ENCODE measurements at places on chromosomes 5 and 9.

DNA sequence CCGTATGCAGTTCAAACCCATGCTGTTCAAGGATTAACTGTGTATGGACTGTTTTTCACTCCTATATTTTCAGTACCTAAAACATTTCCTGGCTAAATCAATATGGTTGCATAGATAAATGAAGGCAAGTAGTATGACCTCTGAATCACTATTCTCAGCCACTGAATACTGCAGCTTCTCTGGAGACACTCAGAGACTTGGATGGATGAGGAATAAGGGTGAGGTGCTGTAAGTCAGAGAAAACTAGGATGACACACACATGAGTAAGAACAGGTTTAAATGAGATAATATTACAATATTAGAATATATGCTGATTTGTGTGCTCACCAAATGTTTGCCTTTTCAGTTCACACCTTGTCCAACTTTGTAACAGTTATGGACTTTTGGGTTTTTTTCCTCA is 26.0 kb upstream of the ANXA1 start:
- DNase-seq, result no peak

DNA sequence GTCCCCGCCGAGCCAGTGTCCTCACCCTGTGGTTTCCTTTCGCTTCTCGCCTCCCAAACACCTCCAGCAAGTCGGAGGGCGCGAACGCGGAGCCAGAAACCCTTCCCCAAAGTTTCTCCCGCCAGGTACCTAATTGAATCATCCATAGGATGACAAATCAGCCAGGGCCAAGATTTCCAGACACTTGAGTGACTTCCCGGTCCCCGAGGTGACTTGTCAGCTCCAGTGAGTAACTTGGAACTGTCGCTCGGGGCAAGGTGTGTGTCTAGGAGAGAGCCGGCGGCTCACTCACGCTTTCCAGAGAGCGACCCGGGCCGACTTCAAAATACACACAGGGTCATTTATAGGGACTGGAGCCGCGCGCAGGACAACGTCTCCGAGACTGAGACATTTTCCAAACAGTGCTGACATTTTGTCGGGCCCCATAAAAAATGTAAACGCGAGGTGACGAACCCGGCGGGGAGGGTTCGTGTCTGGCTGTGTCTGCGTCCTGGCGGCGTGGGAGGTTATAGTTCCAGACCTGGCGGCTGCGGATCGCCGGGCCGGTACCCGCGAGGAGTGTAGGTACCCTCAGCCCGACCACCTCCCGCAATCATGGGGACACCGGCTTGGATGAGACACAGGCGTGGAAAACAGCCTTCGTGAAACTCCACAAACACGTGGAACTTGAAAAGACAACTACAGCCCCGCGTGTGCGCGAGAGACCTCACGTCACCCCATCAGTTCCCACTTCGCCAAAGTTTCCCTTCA is 1.4 kb downstream of the GLIS3 start:
- no peak for DNase-seq

- no peak for DNase-seq
Measured at GRCh38 chr5:6603643-6604042, 29.2 kb downstream of the NSUN2 start.

DNA sequence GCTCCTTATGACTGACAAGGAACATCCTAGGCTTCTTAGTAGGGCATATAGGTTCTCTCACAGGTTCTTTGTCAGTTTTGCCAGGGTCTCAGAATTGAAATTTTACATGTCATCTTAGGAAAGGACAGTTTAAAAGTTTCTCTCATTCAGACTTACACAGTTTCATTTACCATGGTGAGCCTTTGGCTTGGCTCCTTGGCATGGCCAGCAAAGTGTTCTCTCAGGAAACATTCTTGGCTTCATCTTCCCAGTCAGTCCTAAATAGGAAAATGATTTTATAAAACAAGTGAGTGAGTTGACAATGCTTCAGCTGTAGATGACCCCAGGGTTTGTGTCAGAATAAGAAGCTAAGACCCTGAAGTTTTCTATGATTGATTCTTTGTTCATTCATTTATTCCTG is 191.6 kb downstream of the PCSK5 start:
- DNase-seq, result no peak

DNA sequence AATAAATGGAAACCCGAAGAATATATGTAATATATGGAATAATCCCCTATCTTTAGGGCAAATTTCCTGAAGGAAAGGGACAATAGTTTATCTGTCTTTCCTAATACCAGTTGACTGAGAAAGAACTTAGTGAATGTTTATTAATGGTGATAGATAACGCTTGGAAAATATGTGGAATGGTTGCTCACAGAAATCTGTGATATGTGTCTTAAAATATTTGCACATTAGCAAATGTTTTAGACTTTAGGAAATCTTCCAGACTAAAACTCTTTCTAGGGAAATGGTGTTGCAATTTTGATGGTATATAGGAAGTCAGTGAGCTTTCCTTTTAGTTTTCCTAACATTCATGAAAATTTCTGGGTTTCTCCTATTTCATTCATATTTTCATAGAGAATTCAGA is 90.4 kb downstream of the PIP5K1B start:
- no peak for DNase-seq

GRCh38 chr5:7015586-7016256 is 302.5 kb downstream of the TENT4A start:
- no peak for DNase-seq

- no peak for DNase-seq
Measured at GRCh38 chr5:179119415-179120170, 59.4 kb downstream of the ZNF354C start.

- DNase-seq, result no peak
Measured at GRCh38 chr9:24036459-24036858, 210.4 kb upstream of the ELAVL2 start.

Measured in GOT3 (cell line).